ENCODE measurements at places on chromosomes 1 and 21. TPM values are rescaled to one million over a fixed set of nuclear protein-coding genes. Genes with fewer than 3 reads are reported as not detected.

GRCh38 chr1:239363930-239364329 lies 22.4 kb upstream of the CHRM3 start:
- no peak for DNase-seq
- no peaks in the 10 kb centered on the region for H3K27me3 ChIP-seq
- no peak overlapping the region for H3K4me3 ChIP-seq
- no peak overlapping the region for H3K27ac ChIP-seq
- H3K36me3 ChIP-seq, result no peaks in the 10 kb centered on the region
- no peaks in the 10 kb centered on the region for H3K4me1 ChIP-seq

GRCh38 chr1:209786146-209786545 lies 1.8 kb upstream of the C1orf74 start:
- peaks cover 11% of the 10 kb centered on the region for H3K4me1 ChIP-seq
- H3K27me3 ChIP-seq, result peaks cover 11% of the 10 kb centered on the region
- H3K27ac ChIP-seq, result no peak overlapping the region
- H3K36me3 ChIP-seq, result no peaks in the 10 kb centered on the region
- no peak overlapping the region for H3K4me3 ChIP-seq

DNA sequence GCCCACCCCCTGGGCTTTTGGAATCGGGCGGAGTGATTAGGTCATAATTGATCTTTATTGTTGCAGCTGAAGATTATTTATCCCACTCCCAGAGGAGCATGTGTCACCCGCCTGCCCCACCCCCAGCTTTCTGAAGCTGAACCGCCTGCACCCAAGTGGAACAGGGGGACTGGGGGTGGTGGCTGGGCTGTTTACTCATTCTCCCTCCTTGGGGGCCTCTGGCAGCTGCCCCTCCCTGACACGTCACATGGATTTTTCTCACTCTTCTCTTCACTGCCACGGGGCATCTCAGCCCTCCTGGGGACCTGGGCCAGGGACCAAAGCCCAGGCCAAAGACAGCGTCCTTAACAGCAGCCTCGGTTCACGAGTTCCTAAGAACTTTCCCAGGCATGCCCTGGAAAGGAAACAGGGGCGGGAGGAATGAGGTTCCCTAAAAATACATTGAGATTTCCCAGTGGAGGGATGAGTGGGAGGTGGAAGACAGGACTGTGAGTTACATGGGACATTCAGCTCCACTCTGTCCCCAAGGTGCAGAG lies 31.6 kb upstream of the SOX13 start:
- H3K4me3 ChIP-seq, result no peak overlapping the region
- peaks cover 9% of the 10 kb centered on the region for H3K27me3 ChIP-seq
- DNase-seq, result no peak
- no peak overlapping the region for H3K27ac ChIP-seq
- no peaks in the 10 kb centered on the region for H3K36me3 ChIP-seq
- H3K4me1 ChIP-seq, result no peaks in the 10 kb centered on the region

- H3K4me1 ChIP-seq, result peaks cover 33% of the 10 kb centered on the region
- peak; percentile 48 for DNase-seq
- peak overlapping the region; percentile 37 for H3K4me3 ChIP-seq
- H3K27ac ChIP-seq, result peak overlapping the region; percentile 23
- peaks cover 6% of the 10 kb centered on the region for H3K27me3 ChIP-seq
- H3K36me3 ChIP-seq, result no peaks in the 10 kb centered on the region
Observed at GRCh38 chr1:38558500-38559445, 300.8 kb downstream of the RRAGC start.

DNA sequence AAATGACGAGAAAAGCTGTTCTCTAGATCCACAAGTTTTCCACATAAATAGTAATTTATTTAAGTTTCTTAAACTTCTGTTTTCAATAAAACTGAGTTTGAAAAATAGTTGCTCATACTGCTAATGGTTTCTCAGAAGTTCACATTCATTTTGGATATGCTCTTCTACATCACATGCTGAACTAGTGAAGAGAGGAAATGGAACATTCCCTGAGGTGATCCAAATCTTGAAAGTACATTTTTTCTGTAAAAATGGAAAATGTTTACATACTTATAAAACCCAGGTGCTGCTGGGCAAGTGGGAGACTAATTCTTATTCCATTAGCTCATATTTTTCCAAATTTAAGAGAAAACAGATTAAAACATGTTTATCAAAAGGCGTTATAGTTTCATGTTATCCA lies 111.7 kb downstream of the ADGRL4 start:
- no peaks in the 10 kb centered on the region for H3K36me3 ChIP-seq
- no peak overlapping the region for H3K27ac ChIP-seq
- no peak for DNase-seq

DNA sequence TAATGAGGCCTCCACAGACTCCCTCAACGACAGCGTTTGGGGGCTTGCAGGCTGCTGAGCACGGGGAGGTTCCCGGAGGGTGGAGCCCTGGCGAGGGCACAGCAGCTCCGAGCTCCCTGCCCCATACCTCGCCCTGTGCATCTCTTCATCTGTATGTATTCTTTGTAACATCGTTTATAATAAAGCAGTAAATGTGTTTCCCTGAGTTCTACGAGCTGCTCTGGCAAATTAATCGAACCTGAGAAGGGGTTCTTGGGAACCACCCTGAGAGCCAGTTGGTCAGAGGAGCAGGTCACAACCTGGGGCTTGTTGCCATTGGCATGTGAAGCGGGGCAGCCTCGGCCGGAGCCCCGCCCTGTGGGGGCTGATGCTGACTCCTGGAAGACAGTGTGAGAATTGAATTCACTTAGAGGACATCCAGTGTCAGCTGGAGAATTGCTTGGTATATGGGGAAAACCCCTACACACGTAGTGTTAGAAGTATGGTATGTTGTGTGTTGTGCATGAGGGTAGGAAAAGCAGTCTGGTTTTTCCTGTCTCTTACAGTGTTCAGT lies 11.5 kb downstream of the SLC37A1 start:
- DNase-seq, result peak; percentile 41
- H3K36me3 ChIP-seq, result peaks cover 9% of the 10 kb centered on the region
- peak overlapping the region; percentile 90 for H3K4me3 ChIP-seq

DNA sequence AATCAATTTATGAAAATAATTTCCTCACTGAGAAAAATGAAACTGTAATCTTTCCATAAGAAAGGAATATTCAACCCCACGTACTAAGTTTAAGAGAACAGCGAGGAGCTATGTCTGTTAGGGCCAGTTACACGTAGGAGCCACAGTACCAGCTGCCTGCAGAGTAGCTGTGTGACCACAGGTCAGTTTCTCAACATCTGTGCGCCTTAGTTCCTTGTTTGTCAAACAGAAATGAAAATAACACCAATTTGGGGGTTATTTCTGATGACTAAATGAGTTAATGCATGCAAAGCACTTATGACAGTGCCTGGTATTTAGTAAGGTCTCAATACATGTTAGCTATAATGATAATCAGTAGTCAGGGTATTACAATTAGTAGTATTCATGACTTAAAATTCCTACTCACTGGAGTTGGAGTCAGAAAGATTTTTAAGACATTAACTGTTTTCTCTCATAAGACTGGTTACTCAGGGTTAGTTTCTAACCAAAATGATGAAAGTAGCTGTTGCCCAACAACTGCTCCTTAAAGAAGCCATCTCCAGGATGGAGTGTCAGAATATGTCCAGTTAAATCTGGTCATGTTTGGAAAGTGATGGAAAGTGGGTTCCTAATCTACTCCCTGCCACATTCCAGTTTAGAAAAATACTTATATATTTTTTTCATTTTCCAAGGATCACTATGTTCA lies 85.8 kb upstream of the ZNF648 start:
- DNase-seq, result no peak
- H3K36me3 ChIP-seq, result no peaks in the 10 kb centered on the region
- H3K27me3 ChIP-seq, result no peaks in the 10 kb centered on the region
- H3K4me1 ChIP-seq, result peaks cover 12% of the 10 kb centered on the region
- no peak overlapping the region for H3K27ac ChIP-seq
- H3K4me3 ChIP-seq, result no peak overlapping the region

DNA sequence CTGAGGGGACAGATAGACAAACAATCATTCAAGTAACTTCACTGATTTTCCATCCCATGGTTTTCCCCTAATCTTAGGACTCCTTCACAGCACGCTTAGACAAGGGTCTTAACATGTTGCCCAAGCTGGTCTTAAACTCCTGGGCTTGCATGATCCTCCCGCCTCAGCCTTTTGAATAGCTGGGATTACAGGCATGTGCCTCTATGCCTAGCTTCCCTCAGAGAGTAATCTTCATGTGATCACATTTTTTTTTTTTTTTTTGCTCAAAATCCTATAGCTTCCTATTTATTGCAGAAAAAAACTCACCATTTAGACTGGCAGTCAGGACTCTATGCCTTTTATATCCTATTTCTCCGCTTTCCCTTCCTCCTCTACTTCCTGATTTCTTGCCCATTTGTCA lies 90.4 kb upstream of the DPH5 start:
- no peaks in the 10 kb centered on the region for H3K27me3 ChIP-seq
- H3K4me1 ChIP-seq, result no peaks in the 10 kb centered on the region
- no peak overlapping the region for H3K27ac ChIP-seq
- no peak for DNase-seq

DNA sequence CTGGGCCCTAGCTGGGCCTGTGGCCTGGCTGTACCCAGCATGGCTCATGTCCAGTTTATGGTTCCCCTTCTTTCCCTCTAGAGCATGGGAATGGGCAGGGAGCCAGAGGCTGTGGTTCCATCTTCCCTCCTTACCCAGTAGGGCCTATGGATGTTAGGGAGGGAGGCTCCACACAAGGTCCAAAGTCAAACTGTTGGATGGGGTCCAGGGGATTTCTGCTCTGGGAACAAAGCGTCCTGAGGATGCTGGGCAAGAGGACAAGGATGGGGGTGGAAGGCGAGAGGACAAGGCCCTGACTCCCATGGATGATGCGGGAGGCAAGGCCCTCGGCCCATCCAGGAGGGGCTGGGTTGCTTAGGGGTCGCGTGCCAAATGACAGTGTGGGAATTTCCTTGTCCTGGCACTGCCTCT lies 17.3 kb downstream of the CSF1 start:
- no peaks in the 10 kb centered on the region for H3K36me3 ChIP-seq
- H3K4me3 ChIP-seq, result no peak overlapping the region
- no peak for DNase-seq
- H3K4me1 ChIP-seq, result peaks cover 2% of the 10 kb centered on the region

GRCh38 chr1:50126927-50127715 lies 18.4 kb downstream of the ELAVL4 start:
- peak overlapping the region; percentile 25 for H3K27ac ChIP-seq
- peak overlapping the region; percentile 30 for H3K4me3 ChIP-seq
- peaks cover 45% of the 10 kb centered on the region for H3K4me1 ChIP-seq

DNA sequence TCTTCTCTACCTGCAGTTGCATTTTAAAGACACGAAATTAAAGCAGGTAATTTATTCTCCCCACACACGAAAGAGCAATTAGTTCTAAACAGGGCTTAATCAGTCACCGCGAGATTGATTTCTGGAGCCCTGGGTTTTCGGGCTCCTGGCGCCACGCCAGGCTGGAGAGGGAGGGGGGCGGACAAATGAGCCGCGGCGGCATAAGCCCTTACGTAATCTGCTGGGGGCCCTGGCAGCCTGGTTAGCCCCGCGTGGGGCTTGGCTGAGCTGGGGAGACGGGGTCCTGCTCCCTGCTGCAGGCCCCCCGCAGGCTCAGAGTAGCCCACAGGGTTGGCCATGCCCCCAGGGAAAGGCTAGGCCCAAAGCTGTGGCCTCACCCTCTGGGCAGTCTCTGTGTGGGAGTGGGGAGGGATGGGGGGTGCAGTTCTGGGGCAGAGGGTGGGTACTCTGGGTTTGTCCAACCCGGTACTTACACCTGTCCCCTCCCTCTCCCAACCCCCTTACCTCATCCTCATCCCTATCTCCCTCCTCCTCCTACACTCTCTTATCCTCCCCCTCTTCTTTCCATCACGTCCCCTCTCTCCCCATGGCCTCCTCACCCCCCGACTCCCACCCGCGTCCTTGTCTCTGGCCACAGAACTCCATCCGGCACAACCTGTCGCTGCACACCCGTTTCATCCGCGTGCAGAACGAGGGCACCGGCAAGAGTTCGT lies 19.9 kb downstream of the FOXO6 start:
- peaks cover 27% of the 10 kb centered on the region for H3K27me3 ChIP-seq
- peak overlapping the region; percentile 48 for H3K27ac ChIP-seq

DNA sequence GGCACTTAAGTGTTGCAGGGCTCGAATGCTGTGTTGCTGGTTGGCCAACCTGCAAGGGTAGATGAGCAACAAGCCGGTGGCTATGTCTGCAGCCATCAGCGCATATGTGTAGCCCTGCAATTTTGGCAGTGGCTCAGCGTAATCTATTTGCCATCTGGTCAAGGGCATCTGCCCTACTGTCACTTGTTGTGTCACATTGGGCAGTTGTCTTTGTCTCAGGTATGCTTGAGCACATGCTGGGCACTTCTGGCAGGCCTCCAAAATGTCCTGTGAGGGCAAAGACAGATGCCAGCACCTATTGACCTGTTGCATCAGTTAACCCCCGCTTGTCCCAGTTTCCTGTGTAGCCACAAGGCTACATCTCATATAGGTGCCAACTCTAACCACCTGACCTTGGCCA lies 111.8 kb downstream of the GDAP2 start:
- no peak for DNase-seq
- H3K27me3 ChIP-seq, result peaks cover 4% of the 10 kb centered on the region
- H3K4me3 ChIP-seq, result no peak overlapping the region
- H3K36me3 ChIP-seq, result no peaks in the 10 kb centered on the region
- peaks cover 3% of the 10 kb centered on the region for H3K4me1 ChIP-seq
- H3K27ac ChIP-seq, result no peak overlapping the region

GRCh38 chr1:25247024-25247828 lies at the start of gene RSRP1:
Gene RSRP1, minus strand, starts transcription at chr1:25247454. Its CDS starts 491 bp downstream, at chr1:25246963.
- no peaks in the 10 kb centered on the region for H3K36me3 ChIP-seq
- peaks cover 10% of the 10 kb centered on the region for H3K4me1 ChIP-seq
- peak; percentile 100 for DNase-seq
- H3K4me3 ChIP-seq, result peak within 1 kb of the TSS; percentile 98
- H3K27me3 ChIP-seq, result peaks cover 10% of the 10 kb centered on the region

- no peak for DNase-seq
- no peak overlapping the region for H3K27ac ChIP-seq
- peaks cover 13% of the 10 kb centered on the region for H3K36me3 ChIP-seq
- no peak overlapping the region for H3K4me3 ChIP-seq
Observed at GRCh38 chr1:38396606-38397005, 350.0 kb upstream of the POU3F1 start.

DNA sequence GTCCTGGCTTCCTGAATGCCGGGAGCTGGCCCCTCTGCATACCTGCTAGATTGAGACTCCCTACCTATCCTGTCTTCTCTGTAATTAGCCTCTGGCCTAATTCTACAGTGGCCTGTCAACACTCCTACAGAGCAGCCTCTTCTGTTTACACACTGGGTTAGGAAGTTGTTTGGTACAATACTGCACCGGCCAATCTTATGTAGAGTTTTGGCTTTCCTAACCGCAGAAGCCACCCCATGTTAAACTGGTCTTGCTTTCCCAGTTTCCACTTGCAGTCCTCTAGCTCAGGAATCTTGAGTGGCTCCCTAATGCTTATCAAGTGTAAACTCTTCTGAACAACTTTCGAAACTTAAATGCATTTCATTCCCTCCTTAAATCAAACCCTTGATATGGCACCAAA lies 42.8 kb downstream of the DPH5 start:
- DNase-seq, result no peak
- H3K4me1 ChIP-seq, result no peaks in the 10 kb centered on the region
- H3K4me3 ChIP-seq, result no peak overlapping the region
- no peaks in the 10 kb centered on the region for H3K27me3 ChIP-seq

The SELP gene
- total RNA-seq, result not detected

The TAS1R3 gene
- 1.3 TPM for total RNA-seq

The EDN2 gene
- total RNA-seq, result not detected

The KCNE2 gene
- total RNA-seq, result not detected

The MPZL1 gene
- 149 TPM for total RNA-seq

The CELA2A gene
- total RNA-seq, result not detected

The CFHR5 gene
- not detected for total RNA-seq
